Left ventricle myocardium inferior (tissue), 1 donor: ENCODE measurements at places on chromosomes 3 and 15.

DNA sequence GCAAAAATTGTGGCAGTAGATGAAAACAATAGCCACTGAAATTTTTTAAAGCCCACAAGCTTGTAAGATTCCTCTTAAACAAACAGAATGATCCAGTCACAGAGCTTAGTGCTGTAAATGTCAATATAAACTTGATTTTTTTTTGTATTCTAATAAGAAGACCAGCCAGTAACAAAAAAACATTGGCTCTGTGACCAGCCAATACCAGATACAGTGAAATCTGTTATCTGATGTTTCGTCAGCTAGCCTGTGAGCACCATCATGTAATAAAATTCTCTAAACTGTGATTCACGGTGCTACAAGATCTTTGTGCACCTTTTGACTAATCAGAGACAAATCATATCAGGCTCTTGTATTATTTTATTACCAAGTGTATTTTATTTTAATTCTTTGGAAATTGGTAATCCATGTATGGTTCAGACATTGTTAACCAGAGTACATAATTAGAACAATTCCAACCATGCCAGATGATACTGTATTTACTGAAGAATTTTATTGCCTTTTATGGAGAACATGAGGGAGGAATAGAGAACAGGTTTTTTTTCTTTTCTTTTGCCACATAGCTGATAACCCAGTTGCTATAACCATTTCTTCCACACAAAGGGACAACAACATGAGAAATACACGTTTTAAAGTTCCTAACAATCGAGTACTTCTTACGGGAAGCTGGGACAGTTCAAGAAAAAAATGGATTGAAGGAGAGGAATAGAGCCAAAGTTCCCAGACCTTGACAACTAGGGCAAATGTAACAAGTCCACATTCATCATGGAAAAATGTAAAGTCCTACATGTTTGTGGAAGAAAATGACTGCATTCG is 71.9 kb downstream of the FILIP1L start:
- DNase-seq: no peak

DNA sequence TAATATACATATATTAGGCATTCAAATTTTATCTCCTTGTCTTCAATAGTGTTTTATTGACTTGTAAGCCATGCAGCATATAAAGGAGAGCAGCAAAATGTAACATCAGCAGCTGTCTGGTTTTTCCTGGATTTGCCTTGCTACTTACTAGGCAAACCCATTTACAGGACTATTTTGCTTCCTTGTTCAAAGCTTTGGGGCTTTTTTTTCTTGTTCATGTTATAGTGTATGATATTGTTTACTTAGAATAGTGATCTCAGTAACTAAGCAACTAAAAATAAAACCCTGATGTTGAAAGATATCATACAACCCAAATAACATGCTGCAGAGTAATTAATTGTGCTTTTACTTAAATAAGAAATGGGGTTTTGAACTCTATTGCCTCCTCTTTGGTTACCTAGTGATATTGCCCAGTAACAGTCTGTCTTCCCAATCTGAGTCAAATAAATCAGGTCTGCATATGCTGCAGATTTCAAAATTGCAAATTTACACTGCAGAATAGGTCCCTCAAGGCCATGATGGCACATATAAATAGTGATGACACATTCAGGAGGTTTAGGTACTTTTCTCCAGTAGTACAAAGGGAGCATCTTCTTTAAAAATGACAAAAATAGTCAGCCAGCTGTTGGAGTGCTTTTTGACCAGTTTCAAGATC is 578.1 kb upstream of the NECTIN3 start:
- no peak for DNase-seq

DNA sequence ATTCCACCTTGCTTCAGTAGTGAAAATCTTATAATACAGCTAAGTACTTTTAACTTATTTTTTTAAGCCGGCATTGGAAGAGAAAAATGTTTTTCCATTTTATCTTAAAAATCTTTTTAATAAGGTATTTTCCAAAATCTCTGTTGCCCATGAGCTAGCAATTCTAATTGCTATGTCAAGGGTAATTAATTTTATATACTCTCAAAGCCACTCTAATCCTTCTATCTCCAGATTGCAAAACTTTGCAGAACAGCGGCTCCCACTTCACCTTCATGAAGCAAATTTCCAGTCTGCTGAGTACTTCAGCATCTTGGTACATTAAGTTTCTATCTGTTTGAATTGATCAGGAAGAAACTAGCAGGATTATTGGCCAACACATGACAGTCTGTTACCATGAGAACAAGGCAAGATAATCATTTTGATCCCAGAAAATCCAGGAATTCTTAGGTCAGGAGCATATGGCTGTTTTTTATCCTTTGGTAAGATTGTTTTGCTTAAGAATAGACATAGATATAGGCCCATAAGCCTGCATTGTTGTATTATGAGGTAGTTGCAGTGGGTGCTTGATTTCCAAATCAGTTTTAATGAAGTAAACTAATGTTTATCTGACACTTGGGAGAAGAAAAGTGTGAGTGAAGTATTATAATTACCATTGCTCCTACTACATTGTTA is 6.0 kb downstream of the TIPARP start:
- DNase-seq: no peak

DNA sequence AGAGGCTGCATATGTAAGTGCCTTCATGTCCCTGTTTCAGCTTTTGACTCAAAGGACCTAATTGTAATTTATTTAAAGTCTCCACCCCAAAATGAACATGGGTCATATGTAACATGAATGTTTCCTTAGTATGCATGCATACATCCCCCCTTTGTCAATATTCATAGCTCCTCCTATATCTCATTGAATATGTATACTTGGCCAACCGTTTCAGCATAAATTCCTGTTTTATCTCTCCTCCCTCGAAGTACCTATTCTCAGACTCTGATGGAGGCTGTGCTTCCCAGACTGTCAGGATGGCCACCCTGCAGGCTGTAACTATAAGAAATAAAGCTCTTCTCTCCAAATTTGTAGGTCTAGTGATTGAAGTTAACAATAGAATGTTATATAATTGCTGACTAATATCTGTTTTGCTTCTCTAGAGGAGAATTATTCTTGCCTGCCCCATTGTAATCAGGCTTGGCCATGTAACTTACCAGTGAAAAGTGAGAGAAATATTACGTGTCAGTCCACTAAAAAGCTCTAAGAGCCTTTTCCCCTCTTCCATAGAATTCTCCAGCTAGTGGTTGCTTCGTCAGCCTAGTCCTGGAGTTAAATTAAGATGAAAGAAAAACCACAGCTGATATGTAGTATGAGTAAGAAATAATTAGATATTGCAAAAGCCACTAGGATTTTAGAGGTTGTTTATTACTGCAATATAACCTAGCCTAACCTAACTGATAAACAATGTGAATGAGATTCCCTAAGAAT is 245.1 kb downstream of the ZNF385D start:
- no peak for DNase-seq

DNA sequence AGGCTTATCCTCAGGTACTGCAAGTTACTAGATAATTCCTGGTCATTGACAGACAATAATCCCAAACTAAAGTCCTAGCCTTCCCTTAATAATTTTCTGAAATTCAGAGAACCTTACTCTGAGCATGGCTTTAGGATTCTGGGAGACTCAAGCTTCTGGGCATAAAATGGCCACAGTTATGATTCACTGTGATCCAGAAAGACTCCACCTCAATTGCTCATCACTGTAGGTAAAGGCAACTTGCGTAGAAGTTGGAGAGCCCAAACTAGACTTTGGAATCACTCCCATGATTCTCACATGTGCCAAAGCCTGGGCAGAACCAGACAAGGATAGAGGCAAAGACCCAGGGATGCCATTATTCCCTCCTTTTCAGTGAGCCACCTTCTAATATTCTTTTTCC is 195.3 kb downstream of the OSBPL10 start:
- DNase-seq: no peak

DNA sequence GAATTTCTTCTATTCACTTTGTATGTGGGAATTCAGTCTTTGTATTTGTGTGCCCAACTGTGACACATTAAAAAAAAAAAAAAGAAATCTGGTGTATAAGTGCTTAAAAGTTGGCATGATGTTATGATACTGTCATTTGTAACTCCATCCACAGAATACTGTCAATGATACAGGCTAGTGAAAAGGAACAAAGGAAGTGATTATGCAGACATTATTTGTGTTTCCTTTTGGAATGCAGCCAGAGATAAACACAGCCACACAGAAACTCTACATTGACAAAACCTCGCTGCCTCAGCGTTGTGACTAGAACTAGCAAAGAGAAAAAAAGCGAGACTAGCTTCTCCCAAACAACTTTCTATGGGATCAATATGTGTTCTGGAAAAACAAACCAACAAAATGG is 519.2 kb upstream of the AGTR1 start:
- DNase-seq: no peak

- no peak for DNase-seq
These were observed 249.5 kb upstream of the ARL6 start for GRCh38 chr3:97515076-97515475.

DNA sequence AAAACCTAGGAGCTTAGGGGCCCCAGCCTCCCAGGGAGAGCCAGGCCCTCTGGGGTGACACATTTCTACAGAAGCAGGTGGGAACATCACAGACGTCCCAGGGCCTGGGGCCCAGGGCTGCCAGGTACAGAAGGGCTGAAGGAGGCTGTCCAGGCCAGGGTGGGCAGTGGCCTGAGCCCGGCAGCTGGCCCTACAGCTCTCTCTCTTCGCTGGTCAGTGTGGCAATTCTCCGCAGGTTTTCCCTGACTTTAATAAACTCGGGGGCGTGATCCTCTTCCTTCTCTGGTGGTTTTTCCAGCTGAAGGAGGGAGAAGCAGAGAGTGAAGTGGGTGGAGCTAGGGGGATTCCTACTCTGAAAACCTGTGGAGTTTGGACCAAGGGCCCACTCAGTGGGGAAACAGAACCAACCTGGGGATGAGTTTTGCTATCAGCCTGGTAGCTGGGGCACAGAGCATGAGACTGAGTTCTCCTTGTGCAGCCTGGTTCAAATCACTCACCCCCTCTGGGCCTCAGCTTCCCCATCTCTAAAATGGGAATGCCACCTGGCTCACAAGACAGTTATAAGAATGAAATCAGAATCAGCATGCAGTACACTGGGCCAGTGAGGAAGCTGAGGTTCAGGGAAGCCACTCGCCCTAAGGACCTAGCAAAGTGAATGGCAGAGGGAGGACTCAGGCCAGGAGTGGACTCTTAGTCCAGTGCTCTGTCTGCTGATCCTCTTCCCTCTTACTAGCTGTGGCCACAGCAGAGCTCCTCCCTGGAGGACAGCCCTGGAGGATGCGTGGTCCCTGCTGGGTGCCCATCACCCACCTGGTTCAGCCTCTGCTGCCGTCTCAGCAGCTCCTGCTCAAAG is 10.6 kb downstream of the FAM107A start:
- DNase-seq: no peak

DNA sequence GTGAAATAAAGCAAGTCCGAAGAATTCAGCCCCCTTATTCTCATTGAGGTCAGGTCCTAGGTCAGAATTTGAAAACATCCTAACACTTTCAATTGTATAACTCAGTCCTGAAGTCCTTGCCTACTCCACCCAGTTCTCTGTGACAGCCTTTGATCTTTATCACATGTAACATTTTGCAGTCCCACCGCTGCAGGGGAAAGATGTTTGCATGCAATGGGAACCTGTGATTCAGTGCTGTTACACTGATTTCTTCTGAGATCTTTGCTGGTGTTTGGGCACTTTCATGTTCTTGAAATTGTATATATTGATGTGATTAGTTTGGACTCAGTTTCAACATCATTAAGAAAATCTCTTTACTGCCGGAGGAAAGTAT is 18.0 kb upstream of the SECISBP2L start:
- no peak for DNase-seq

DNA sequence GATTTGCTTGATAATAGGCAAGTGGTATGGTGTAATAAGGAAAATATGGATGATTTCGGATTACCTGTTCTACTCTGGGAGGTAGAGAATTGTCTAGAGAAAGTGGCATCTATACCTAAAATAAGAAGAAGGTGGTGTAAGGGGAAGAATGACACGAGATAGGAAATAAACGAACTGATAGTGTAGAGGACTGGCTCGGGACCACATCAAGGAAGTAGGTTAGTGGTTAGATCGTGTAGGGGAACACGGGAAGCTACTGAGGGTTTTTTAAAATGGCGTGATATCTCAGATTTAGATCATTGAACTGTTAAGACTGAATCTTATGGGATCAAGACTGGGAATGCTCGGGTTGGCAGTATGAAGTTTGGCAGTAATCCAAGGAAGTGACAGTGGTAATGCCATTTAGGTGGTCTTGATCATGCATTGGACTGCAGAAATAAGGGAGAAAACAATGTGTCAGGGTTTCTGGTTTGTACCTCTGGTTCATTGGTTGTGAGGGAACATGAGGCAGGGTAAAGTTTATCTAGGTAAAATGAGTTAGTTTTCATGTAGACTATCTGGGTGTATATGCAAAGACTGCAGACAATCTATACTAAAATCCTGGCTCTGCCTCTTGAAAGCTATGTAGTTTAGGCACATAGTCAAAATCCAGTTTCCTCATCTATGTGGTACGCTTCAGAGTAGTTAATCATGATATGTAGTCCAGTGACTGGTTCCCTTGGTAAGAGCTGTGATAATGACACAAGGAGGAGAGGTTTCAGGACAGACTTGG is 7.4 kb downstream of the RPL14 start:
- no peak for DNase-seq

- no peak for DNase-seq
These were observed 72.7 kb upstream of the PLXNA1 start for GRCh38 chr3:126910231-126910630.

DNA sequence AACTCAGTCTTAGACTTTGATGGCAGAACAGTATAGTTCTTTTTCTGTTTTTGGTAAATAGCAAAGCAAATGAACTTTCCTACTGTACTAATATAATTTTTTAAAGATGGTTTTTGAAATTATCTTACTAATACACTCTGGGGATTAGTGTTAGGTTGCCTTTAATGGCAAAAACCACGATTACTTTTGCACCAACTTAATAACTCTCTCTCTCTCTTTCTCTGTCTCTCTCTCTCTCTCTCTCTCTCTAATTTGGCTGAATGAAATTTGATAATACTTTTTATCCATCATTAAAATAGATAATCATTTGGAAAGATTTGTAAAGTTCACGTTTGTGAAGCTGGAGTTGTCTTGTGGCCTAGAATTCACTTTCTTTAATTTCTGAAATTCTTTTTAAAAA is 257.8 kb downstream of the LPP start:
- DNase-seq: no peak
